ENCODE measurements at places on chromosomes 1 and 21. TPM values are rescaled to one million over a fixed set of nuclear protein-coding genes. Genes with fewer than 3 reads are reported as not detected.

HTR6 gene
- total RNA-seq = not detected

KIF21B gene
- 175 TPM for total RNA-seq

FCRL6 gene
- not detected for total RNA-seq

CD53 gene
- 659 TPM for total RNA-seq

KANK4 gene
- not detected for total RNA-seq

Data from activated CD4-positive, alpha-beta memory T cell treated with anti-CD3 and anti-CD28 coated beads, Interleukin-2, amount 10 ng/mL, durations not matched to agents 7 days and 5 days (primary cell).